ENCODE measurements at places on chromosomes 3 and 15.

DNA sequence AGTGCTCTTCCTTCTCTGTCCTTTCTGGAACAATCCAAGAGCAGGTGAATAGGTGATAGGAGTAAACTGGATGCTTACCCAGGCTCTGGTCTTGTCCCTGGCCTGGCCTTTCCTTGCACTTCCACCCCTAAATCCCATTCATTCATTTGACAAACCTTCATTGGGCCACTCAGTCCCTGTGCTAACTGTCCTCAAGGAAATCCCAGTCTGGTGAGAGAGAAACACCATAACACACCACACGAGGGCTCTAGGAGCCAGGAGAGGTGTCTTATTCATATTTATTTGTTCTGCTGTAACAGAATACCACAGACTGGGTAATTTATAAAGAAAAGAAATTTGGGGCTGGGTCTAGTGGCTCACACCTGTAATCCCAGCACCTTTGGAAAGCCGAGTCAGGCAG is 22.8 kb downstream of the EFCC1 start:
- DNase-seq: no peak

- DNase-seq: no peak
Observed at GRCh38 chr3:156615592-156616173, 58.7 kb upstream of the TIPARP start.

- DNase-seq: no peak
Observed at GRCh38 chr15:93454788-93455187, 365.8 kb upstream of the RGMA start.

GRCh38 chr15:62060113-62060895 is at the start of gene VPS13C:
VPS13C (minus strand) TSS chr15:62060447; CDS start chr15:62060374, 73 bp downstream.
- DNase-seq: peak; percentile 96

DNA sequence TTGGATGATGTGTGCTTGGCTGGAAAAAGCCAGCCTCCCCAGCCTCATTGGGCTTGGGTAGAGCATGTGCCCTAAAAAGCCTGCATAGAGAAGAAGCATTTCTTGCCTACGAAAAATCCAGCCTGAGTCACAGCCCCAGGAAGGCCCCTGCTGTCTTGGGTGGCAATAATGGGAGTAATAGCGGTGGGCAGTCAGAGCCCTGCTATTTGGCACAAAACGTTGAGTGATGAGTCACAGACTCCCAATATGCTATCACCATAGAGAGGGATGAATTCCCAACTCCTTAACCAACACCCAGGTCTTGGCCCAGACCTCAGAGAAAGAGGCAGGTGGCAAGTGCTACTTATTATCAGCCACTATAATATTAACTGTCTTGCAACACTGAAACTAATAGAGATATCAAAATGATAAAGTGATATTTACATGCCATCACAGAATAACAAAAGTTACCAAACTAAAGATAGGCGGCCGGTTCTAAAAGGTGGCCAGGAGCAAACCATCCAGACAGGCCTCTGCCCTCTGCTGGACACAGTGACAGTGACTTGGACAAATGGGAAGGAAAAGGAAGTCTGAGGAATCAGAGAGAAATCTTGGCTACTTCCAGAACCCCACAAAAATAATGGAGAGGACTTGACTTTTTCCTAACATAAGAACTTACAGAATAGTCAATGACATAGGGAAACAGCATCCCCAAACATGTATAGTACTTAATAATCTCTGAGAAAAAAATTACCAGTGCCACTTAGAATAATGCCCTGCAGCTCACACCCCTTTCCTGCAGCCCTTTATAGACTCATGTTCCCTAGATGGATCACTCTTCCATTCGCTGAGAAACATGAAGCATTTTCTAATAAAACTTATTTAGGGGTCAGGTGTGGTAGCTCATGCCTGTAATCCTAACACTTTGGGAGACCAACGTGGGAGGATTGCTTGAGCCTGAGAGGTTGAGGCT is 51.9 kb upstream of the MUC13 start:
- DNase-seq: no peak

Measured in activated CD4-positive, alpha-beta T cell treated with anti-CD3 and anti-CD28 coated beads, Interleukin-10, Interleukin-2, amounts not matched to agents 100 ng/mL and 50 ng/mL, durations not matched to agents 16 hours and 8 hours (primary cell).